Hepatocyte (in vitro differentiated cells): ENCODE measurements at places on chromosomes 6 and 20.

DNA sequence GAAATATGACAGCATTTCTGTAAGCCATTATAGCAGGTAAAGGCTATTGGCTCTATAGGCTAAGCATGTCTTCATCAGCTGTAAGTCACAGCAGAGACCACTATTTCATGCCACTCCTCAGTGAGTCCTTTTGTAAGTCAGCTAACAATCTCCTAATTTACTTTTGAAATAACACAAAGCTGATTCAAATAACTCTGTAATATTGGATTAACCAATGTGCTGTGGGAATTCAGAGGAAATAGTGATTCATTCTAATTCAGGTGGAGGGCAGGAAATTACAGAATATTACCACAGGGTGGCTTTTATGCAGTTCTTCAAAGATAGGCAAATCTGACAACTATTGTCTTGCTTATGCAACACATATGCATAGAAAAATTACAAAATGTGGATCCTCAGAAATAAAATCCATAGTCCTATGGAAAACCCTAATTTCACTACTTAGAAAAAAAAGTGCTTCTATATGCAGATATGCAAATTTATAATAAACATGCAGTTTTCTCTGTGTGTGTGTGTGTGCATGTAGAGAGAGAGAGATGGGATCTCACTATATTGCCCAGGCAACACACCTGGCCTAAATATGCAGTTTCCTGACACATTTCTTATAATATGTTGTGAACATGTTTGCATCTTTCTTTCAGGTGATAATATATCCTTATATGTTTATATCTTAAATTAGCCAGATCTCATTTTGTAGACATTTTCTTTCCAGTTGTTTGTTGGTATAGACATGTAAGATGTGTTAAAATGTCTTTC, 4.8 kb upstream of the SMIM28 start:
- no peak for DNase-seq

DNA sequence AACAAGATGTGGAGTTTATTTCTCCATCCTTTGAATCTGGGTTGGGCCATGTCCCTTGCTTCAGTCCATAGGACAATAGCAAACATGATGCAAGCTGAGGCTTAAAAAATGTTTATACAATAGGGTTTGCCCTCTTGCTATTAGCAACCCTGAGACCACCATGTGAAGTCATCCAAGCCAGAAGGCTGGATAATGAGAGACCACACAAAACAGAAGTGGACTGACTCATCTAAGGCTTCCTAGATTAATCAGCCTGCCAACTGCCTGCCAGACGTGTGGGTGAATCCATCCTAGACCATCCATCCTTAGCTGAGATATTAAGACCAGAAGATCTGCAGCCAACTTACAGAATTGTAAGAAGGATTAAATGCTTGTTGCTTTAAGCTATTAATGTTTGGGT, 38.1 kb upstream of the ISM1 start:
- DNase-seq = no peak

DNA sequence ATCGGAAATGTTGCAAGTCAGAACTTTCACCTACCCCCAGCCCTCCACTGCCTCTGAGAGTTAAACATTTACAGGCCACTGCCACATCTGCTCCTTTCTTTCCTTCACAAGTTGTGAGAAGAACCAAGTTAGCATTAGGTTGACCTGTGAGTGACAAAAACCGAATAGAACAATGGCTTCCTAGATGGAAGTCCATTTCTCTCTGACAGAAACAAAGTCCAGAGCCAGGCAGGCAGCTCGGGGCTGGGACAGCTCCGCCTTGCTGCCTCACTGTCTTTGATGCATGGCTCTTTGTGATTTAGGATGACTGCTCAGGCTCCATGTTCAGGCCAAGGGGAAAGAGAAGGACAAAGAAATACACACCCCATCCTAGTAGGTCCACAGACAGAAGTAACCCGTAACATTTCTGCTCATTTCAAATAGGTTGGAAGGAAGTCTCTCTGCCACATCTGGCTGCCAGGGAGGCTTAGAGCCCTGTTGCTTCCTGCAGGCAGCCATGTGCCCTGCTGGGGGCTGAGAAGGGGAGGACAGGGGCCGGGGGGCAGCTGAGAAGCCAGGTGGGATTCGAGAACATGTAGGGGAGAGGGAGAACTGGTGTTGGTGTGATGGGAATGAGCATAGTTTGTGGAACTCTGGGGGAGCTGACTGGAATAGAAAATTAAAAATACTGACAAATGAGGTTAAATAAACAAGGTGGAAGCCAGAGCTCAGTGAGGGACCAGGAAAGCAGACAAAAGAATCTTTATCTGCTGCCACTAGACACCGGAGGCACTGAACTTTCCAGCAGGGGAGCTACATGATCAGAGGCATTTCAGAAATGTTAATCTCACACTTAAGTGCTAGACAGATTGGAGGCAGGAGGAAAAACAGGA, 19.5 kb upstream of the IER3 start:
- peak; percentile 70 for DNase-seq

- peak; percentile 64 for DNase-seq
These were observed 99.4 kb downstream of the YTHDF1 start for GRCh38 chr20:63116412-63117106.

DNA sequence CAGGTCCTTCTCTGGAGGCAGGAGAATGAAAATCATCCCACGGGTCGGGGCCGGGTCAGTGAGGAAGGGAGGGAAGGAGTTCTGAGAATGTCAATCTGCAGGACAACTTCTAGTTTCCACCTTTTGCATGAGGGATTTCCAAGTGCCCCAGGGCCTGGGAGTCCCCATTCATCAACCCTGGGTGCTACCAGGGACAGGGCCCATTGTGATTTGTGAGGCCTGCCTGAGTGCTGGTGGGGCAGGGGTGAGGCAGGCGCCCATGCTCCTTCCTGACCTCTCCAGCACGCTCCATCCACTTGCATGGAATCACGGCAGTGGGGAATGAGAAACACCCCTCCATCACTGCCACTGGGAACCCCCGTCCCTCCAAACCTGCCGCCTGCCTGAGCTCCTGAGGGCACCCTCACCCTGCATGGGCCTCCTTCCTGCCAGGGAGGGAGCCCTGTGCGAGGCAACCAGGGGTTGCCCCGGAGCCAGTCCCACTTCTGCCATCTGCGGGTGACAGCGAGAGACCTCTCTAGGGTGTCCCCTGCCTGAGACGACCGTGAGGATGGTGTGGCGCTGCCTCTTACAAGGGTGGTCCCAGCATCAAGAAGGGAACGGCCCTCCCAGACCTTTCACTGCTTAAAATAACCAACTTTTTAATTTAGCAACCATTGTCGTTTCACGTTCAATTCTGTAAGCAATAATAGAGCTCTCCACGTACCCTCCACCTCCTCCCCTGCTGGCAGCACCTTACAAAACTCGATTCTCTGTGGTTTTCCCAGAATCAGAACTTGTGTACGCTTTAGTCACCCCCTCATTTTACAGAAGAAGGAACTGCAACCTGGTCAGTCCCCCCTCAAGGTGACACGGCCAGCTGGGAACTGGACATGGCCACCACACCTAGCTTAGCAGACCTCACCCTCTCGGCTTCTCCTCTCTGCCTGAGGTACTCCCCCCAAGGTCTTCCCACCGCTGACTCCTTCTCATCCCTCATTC, 28.6 kb downstream of the PMEPA1 start:
- DNase-seq = no peak

DNA sequence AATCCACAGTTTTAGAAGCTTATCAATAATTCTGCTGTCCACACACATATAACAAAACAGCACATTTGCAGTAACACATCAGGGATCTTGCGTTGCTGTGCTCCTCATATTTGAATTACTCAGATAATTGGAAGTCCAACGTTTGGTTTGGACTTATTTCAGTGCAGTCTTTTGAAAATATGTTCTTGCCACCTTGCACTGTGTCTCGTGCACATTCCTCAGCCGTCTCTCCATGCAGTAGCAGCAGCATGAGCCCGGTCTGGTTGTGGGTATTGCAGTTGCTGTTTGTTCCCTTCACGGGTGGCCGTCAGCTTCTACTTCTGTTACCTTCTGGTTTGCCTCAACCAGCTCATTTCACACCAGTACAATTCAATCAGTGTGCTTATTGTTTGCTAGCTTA, 215.5 kb downstream of the SLC24A3 start:
- no peak for DNase-seq

- no peak for DNase-seq
These were observed 40.3 kb downstream of the TRERF1 start for GRCh38 chr6:42411406-42411805.

GRCh38 chr6:136274062-136274461, 15.6 kb downstream of the BCLAF1 start:
- no peak for DNase-seq

- DNase-seq = no peak
These were observed 167.1 kb upstream of the SLC24A3 start for GRCh38 chr20:19045371-19045770.

DNA sequence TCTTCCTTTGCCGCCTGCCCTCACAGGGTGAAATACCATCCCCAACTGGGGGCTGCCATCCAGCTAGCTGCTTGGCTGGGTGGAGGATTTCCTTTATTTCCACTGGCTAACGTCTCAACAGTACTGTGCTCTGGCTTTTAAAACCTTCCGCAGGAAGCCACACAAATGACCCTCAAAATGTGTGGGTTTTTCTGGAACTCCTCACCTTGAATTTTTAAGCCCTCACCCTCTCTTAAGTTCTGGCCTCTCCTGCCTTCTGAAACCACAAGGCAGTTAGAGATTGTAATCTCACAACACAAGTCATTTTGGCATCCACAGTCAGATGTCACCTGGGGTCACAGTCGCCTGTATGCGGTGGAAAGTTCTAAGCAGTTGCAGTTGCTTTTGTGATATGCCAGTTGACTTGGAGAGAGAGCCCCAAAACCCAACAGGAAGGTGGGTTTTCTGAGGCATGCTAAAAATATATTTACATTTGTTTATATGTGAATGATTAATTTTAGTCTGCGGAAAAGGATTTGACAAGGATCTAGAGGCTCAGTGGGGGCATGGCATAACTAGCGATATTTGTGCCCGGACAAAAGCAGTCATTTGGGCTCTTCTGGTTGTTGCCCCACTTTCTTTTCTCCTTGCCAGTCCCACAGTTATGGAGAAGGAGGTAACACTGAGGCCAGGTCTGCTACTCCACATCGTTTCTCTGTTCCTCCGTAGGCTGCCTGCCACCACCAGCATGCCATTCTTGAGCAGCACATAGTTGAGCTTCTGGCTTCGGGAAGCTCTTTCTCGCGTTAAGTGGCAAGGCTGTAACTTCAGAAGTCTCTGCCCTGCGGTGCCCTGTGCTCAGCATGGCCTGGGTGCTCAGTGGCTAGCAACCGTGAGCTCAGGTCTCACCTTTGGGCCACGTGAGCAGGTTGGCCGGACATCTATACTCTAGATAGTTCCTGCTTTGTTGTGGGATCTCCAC, 335.3 kb downstream of the CD83 start:
- no peak for DNase-seq

DNA sequence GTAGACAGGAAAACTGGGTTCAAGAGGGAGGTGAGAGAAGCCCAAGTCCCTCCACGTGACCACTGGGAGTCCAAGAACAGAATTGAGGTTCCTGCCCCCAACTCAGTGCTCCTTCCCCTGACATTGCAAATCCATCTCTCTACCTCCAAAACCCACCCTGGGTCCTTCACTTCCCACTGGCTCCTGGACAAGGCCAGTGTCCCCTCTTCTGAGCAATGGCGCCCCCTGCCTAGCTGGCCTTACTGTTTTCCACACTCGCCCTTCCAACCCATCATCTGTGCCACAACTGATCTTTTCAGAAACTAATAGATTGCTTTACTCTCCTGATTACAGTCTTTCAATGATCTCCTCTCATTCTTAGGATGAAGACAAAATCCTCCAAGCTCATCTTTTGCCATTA, 200.3 kb downstream of the ANKRD60 start:
- DNase-seq = no peak

DNA sequence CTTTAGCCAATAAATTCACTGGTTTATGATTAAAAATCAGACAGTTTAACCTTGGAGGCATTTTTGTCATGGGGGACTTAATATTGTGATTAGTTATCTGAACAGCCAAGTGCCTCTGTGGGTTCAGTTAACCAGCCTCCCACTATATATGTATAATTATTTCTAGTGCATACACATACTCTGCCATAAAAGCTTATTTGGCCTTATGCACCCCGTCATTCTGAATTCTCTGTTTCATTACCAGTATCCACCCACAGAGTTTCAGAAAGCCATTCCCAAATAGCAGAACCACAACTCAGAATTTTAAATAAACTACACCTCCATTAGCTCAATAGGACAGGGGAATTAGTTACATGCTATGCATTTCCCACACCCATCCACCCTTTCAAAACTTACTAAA, 279.7 kb downstream of the ZFAND3 start:
- no peak for DNase-seq

GRCh38 chr6:14533446-14533845, 415.9 kb downstream of the CD83 start:
- no peak for DNase-seq

DNA sequence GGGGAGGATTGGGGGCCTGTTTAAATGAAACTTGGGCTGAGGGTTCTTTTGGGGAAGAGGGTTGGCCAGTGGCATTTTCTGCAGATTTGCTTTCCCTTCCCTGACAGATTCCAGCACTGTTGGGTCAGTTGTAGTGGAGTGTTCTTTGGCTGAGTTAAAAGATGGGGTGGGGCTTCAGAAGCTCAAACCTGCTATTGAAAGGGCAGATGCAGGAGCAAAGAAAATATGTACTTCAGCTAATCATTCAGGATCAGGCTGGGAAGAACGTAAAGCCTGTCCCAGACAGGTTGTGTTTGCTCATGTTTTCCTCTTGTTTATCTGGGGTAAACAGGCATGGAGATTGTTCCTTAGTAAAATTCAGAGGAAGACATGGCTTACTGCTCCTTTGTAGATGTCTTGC, 2.5 kb downstream of the SASH1 start:
- DNase-seq = no peak

GRCh38 chr6:116364321-116364720, 6.4 kb upstream of the DSE start:
- no peak for DNase-seq

- peak; percentile 40 for DNase-seq
These were observed 115.2 kb upstream of the GLP1R start for GRCh38 chr6:38933426-38933825.

- DNase-seq = no peak
These were observed 84.5 kb downstream of the PSMG4 start for GRCh38 chr6:3343089-3343883.

DNA sequence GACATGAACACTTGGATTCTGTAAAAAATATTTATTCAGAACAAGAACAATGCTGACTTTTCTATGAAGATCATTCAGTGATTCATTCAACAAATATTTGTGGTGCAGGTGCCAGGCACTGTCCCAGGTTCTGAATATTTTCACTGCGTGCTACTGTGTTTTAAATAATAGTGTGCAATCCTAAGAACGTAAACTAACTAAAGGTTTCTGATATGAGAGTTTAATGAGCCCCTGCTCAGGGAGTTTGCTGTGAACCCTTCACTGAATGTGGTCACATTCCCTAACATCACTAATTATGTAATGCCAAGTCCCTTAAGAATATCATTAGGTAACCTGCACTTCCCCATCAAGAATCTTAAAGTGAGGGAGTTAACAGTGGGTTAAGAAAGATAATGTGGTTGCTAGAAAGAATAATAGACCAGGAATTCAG, 1.7 kb upstream of the TMEM170B start:
- peak; percentile 55 for DNase-seq

- DNase-seq = peak; percentile 53
These were observed 416.9 kb downstream of the FRK start for GRCh38 chr6:115643762-115644161.

GRCh38 chr6:85672623-85673022, 29.9 kb upstream of the SYNCRIP start:
- DNase-seq = no peak

GRCh38 chr20:36585410-36586125, 12.2 kb downstream of the TGIF2 start:
- no peak for DNase-seq
